Dermis microvascular lymphatic vessel endothelial cell (primary cell): ENCODE measurements at places on chromosomes 4 and X. TPM values are rescaled to one million over a fixed set of nuclear protein-coding genes. Genes with fewer than 3 reads are reported as not detected.

- DNase-seq: no peak
Measured at GRCh38 chrX:23380581-23380980, 45.9 kb downstream of the PTCHD1 start.

DNA sequence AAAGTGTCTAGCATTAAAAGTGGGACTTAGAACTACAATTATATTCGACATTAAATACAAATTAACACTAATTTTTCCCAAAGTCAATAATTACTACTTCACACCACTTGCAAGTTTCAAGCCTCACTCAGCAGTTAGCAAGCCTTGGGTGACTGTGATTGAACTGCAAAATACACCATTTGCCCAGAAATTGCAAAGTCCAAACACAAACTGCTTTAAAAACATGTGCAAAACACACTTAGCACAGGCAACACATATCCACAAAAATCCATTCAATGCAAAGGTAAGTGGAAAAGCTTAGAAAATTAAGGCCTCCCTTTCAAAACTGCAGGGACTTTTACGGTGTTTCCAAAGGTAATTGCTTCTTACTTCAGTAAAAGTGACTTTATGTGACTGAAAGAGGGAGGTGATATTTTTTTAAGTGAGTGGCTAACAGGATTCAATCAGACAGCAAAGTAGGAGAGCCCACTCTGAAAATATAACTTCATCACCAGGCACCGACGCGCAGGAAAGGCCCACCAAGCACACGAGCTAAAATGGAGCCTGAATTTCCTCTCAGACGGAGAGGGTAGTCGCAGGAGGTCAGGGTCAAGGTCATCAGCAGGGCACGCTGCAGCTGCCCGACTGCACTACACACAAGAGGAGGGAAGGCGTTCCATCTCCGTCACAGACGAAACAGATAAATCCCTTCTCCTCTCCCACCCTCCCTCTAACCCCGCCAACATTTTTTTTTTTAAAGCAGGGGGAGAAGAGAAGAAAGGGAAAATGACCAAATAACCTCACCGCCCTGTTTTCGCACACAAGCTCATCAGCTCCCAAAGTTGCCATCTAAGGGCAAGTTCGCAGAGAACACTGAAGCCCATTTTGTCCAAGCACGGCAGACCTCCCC is 3.1 kb downstream of the ZNF827 start:
- DNase-seq: peak; percentile 47

DNA sequence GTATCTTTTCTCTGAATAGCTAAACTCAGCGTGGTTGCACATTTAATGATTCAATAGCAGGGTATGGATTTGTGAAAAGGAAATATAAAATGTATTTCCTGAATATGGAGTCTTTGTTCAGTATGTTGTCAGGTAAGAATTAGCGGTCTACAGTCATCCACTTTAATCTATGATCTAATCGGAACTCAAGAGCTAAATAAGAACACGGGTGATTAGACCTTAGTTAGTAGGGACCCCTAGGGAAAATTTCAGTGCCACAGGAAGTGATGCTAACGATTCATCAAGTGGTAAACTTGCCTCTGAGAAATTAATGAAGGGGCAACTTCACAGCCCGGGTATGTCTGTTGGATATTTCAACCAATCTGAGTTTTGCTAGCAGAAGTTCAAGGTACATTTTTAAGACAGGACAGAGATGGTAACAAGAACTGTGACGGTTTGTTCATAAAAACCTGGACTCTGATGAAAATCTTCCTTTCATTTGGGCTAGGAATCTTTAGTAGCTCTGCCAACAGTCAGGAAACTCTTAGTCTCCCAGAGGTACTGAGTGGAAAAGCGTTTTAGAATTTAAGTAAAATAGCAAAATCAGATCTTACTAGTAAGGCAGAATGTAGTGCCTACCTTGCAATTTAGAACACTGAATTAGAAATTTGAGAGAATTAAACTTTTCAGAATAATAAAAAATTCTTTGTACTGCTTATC is 47.1 kb downstream of the PCDH7 start:
- DNase-seq: no peak

GRCh38 chr4:7192252-7193029 is at the start of gene SORCS2:
TSS of gene SORCS2 (plus strand) at chr4:7192538.
- no peak for DNase-seq

DNA sequence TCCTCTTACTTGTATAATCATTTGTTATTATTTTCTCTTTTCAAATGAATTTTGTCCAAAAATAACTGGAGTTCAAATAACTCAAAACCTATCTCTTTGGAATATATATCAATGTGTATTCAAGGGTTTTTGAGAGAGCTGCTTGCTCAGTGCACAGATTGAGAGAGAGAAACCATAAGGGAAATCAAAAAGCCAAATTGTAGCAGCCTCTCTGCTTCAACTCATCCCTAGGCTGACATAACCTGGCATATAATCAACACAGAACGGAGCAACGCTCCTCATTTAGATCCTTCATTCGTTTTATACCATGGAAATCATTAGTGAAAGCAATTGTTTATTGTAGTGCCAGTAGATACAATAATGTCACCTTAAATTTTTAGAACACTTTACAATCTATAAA is 1.8 kb upstream of the GPM6A start:
- no peak for DNase-seq

DNA sequence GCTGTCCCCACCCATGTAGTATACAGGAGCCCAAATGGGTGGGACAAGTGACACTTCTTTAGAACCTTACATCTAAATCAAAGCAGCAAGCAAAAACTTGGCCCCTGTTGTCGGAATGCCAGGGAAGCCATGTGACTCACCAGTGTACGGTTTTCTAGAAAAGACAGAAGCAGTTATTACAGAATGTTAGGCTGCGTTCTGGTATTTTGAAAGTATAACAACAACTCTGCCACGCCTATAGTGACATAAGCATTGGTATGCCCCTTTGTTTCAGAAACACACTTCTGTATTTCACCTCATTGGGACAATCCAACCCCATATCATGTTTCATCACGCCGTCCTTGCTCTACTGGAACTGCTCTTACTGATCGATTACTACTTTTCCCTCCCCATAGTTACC is 14.8 kb downstream of the PDHA1 start:
- no peak for DNase-seq

GRCh38 chr4:174152717-174153466 is 130.6 kb downstream of the FBXO8 start:
- DNase-seq: no peak

- no peak for DNase-seq
Measured at GRCh38 chrX:31893525-31893924, 821.7 kb upstream of the FTHL17 start.

- DNase-seq: no peak
Measured at GRCh38 chr4:6573986-6574746, 823 bp upstream of the MAN2B2 start.

DNA sequence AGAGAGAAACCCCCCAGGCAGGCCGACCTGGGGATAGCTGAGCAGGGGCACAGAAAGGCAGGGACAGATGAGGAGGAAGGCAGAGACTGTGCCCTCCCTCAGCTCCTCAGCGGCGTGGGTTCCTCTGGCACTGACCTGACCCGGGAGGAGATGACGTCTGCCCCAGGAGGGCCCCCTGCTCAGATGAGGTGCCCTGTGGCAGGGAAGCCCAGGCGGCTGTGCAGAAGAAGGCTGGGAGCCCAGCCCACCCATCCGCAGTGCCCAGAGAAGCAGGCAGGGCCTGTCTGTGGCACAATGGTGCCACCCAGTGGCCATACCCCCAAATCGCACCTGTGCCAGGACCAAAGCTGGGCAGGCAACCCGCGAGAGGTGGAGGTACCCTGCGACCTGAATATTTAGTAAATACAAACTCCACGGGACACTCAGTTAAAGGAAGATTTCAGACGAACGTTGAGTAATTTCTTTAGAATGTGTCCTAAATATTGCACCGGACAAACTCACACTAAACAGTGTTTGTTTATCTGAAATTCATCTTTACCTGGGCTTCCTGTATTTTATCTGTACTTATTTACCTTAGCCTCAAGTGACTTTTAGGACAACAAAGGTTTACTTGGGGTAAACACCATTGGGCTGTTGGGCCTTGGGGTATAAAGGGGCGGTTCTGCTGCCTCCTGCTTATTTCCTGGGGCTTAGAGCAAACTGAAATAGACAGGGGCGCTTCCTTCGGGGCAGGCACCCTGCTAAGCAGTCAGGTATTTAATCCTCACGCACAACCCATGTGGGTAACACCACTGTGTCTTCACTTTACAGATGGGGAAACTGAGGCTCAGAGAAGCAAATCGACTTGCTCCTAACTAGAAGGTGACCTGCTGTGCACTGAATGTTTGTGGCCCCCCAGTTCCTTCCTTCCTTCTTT is 46.5 kb upstream of the HMX1 start:
- peak; percentile 21 for DNase-seq

DNA sequence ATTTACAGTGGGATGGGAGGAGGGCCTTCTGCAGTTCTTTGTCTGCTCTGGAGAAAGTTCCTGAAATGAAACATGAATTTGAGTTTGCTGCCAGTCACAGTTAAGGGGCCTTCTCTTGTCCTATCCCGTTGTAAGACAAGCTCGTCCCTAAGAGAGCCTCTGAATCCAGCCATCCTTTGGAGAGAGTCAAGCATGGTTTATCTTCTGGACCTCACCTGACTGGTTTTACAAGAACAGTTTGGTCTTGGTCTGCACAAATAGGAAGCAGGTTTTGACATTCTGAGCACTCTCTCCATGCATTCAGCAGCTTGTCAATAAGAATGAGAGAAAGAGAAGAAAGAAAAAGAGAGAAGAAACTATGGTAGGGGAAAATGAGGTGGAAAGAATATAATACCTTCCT is 20.4 kb upstream of the TENM3 start:
- no peak for DNase-seq

GRCh38 chr4:185020863-185021761 is 2.8 kb downstream of the HELT start:
- no peak for DNase-seq

- no peak for DNase-seq
Measured at GRCh38 chr4:8046925-8047541, 107.4 kb upstream of the AFAP1 start.

- no peak for DNase-seq
Measured at GRCh38 chr4:76458825-76459224, 23.8 kb downstream of the SHROOM3 start.

GRCh38 chr4:68218044-68218443 is 27.4 kb downstream of the TMPRSS11B start:
- no peak for DNase-seq

DNA sequence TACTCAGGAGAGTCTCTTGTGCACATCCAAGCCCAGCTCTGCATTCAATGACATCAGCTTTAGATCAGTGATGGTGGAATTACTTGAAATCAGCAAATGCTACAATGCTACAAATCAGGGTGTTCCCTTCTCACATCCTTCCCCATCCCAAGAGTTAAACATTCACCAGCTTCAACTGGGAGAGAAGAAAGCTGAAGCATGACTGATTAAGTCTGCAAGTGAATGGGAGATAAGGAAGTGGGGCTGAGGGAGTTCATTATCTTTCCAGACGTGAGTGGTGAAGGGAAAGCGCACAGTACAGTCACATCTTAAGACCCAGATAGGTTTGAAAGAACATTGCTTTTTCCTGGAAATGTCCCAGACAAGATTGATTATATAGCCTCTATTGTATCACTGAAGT is 26.2 kb upstream of the MAP9 start:
- DNase-seq: no peak

DNA sequence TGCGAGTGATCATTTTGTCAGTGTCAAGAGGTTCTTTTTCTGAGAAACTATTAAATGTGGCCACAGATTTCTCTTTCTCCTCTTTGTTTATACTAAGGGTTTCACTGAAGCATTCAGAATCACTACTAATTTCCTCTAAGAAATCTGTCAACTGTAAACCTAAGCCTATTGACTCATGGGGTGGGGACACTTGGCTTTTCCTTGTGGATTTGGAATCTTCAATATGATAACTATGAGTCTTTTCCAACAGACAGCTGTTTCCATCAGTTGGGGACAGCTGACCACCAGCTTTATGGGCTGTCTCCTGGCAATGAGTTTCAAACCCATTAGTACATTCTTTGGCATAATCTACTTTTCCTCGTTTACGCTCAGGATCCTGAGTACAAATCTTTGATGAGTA is 13.8 kb downstream of the PGRMC1 start:
- no peak for DNase-seq

DNA sequence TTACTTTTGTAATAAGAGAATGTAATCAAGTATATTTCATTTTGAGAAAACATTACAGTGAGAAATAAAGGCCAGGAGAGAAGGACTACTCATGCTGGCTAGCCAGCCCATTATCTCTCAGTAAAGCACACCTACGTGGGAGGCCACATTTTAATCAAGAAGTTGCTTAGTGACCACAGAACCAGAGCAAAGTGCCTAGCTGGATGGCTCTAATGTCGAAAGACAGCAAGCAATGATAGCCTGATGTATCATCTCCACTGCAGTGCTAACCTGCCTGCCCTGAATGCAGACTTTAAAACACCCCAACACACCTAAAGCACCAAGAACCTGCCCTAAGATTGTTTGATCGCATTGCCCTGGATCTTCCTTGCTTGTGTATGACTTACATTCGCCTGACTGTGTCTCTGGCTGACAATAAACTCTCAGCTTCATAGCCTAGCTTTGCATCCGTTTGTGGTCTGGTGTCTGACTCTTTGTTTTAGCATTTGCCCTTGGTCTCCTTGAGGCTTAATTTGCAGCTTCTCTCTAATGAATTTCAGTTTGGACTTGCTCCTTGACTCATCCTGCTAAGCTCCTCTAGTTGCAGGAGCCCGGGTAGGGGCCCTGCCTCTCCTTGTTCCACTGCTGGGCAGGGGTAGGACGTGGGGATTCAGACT is 31.4 kb upstream of the SOWAHD start:
- DNase-seq: no peak

DNA sequence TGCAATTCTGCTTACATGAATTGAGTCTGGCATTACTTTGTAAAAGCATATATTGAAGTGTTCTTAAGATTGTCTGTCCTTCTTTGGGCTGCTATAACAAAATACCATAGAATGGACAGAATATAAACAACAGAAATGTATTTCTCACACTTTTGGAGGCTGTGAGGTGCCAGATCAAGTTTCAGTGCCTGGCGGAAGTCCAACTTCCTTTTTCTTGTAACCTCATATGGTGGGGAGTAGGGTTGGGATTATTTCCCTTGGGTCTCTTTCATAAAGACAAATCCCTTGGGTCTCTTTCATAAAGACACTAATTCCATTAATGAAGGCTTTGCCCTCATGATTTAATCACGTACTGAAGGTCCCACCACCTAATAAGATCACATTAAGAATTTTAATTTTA is 199.3 kb upstream of the GRID2 start:
- no peak for DNase-seq

GRCh38 chr4:13731019-13731418 is 103.5 kb upstream of the BOD1L1 start:
- no peak for DNase-seq

- no peak for DNase-seq
Measured at GRCh38 chrX:55767100-55767499, 49.6 kb downstream of the RRAGB start.

Gene IQCM
- not detected in 2 replicates for total RNA-seq

Gene HEPH
- total RNA-seq: 4.1 and 8.3 TPM in 2 replicates

Gene GABRA4
- total RNA-seq: not detected in 2 replicates

Gene EVC
- total RNA-seq: 10.0 and 17.1 TPM in 2 replicates

Gene WDR17
- under 0.01 TPM in 2 replicates for total RNA-seq

Gene P2RY8
- 0.13 and 0.76 TPM in 2 replicates for total RNA-seq

Gene ZMAT1
- 0.64 and 1.3 TPM in 2 replicates for total RNA-seq

Gene IL2RG
- 0.13 and 0.25 TPM in 2 replicates for total RNA-seq

Gene ASMT
- total RNA-seq: not detected in 2 replicates

Gene PNMA5
- not detected in 2 replicates for total RNA-seq
